ENCODE measurements at places on chromosomes 1 and 21. TPM values are rescaled to one million over a fixed set of nuclear protein-coding genes. Genes with fewer than 3 reads are reported as not detected.

The BMP8B gene
- 1.3 TPM for total RNA-seq

The CFAP126 gene
- total RNA-seq, result not detected

The SLC6A9 gene
- total RNA-seq, result 0.62 TPM

The C1QC gene
- total RNA-seq, result not detected

The SGIP1 gene
- total RNA-seq, result not detected

The KLHL20 gene
- 24.8 TPM for total RNA-seq

The PKLR gene
- not detected for total RNA-seq

The SH2D5 gene
- total RNA-seq, result not detected
